ENCODE measurements at places on chromosomes 2 and 18. TPM values are rescaled to one million over a fixed set of nuclear protein-coding genes. Genes with fewer than 3 reads are reported as not detected.

- DNase-seq = peak; percentile 75
Observed at GRCh38 chr2:219358170-219359075, 25.9 kb upstream of the RESP18 start.

DNA sequence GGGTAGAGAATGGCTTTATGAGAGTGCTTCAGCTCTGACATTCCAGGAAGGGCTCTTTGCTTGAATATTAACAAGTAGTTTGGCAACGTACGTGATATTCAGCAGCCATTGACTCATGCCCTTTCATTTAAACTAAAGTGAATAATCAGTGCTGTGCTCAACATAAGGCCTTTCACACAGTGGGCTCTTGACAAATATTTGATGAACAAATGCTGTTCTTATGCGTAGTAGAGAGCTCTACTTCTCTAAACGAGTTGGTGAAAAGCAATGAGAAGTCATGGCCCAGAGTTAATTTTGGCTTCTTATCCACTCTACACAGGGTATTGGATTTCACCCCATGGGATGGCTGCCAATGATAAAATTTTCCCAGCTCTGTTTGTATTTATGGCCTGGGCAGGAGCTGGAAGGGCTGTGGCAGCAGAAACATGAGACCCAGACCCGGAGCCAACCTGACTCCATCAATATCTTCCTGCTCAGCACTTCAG, 338.9 kb downstream of the CCDC85A start:
- no peak for DNase-seq

GRCh38 chr2:147364597-147364996, 480.2 kb upstream of the ACVR2A start:
- DNase-seq = no peak

- no peak for DNase-seq
Observed at GRCh38 chr2:88128654-88129312, 921 bp upstream of the FABP1 start.

DNA sequence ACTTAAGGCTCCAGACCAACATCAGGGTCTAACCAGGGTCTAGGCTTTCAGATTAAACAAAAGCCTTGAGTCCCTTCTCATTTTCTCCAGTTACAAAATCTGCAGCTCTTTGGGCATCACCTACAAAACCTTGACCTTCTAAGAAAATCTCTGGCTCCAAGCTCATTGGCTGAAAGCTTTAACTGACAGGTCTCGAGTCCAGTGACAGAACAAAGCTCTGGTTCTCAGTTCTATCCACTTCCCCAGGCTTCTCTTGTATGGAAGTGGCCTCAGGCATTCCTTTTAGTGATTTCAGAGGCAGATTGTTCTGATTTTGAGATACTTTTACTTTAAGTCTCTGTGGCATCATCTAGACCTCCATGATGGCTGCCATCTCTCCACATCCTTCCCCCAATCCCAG, 11.3 kb downstream of the SIX2 start:
- DNase-seq = no peak

Gene BMP10
- total RNA-seq = not detected

DNA sequence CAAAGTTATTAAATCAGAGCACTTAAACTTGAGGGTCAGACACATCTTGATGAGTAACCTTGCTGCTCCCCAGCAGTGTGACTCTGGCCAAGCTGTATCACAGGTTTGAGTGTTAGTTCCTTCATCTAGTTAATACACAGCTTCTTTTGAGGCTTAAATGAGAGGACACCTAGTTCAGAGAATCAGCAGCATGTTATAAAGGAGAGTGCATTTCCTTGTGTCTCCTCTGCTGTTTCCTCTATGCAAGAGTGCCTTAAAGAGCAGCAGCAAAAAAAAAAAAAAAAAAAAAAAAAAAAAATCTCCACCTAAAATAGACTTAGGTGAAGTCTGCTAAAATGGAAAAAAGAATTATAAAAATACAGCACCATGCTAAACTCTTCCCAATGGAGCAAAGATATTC, 261.9 kb downstream of the TCF4 start:
- DNase-seq = no peak

DNA sequence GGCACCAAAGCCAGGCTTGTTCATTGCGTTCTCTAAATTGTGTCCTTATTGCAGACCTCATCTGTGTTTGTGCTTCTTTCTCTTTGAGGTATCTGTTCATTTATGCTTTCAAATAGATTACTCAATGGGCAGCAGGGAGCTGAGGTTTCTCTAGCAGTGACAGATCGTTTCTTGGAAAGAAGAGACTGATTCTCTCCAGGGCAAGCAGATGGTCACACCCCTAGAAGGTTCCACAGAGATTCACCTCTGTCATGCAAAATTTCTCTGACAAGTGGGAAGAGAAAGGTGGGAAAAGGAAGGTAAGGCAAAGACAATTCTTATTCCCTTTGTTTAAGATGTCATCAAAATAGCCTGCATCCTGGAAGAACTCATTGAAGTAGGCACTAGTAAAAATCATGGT, 14.0 kb downstream of the DLGAP1 start:
- no peak for DNase-seq

Gene M1AP
- not detected for total RNA-seq

DNA sequence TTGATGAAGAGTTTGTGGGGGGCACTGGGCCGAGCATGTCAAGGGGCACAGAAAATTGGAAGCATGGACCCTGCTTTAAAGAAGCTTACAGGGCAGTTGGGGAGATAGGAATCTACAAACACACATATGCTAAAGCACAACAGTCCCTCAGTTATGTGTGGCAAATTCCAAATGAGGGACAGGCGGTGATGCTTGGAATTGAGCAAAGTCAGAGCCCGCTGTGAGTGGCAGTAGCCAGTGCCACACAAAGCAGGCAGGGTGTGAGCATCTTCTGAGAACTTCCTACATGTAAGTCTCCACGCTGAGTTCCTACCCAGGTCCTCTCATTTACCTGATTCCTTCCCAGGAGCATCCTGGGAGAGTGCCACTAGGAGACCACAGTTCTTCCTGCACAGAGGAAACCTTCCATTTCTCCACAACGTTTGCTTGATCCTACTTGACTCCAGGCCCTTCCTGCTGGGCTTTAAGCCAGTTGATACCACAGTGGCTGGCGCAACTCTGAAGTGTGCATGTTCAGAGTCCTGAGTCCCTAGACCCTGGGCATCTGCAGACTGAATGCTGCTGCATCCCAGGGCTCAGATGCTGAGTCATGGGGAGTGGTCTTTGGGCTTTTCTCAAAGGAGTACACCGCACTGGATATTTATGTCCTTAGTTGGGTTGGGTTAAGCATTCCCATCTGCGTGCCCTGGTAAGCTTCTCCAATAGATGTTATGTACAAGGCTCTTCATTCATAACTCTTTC, 287.3 kb upstream of the REV1 start:
- no peak for DNase-seq

- DNase-seq = no peak
Observed at GRCh38 chr2:137123226-137123625, 357.9 kb downstream of the THSD7B start.

- DNase-seq = no peak
Observed at GRCh38 chr2:239552213-239552926, 151.6 kb upstream of the HDAC4 start.

DNA sequence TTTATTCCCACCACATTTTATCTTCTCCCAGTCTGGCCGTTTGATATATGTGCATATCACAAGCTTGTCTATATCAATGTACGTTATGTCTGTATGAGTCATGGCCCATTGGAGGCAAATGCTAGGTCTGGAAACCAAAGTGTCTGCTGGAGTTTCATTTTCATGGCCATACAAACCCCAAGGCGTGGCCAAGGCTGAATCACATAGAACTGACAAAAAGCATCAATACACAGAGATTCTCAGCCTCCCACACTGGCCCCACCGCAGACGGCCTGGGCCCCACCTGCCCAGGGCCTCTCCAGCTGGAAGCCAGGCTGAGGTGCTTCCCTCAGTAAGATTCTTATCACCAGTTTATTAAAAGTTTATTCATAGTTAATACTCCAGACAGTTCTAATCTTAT, 40.5 kb upstream of the SALL3 start:
- no peak for DNase-seq

All from aorta (tissue), 5 donors.